ENCODE measurements at places on chromosomes 13 and 19.

GRCh38 chr13:23722726-23723453, 152.7 kb downstream of the TNFRSF19 start:
- no peak for DNase-seq

- DNase-seq: peak; percentile 31
These were observed 658 bp upstream of the ISOC2 start for GRCh38 chr19:55461974-55462626.

GRCh38 chr13:53216773-53217172, 188.2 kb downstream of the OLFM4 start:
- DNase-seq: no peak

DNA sequence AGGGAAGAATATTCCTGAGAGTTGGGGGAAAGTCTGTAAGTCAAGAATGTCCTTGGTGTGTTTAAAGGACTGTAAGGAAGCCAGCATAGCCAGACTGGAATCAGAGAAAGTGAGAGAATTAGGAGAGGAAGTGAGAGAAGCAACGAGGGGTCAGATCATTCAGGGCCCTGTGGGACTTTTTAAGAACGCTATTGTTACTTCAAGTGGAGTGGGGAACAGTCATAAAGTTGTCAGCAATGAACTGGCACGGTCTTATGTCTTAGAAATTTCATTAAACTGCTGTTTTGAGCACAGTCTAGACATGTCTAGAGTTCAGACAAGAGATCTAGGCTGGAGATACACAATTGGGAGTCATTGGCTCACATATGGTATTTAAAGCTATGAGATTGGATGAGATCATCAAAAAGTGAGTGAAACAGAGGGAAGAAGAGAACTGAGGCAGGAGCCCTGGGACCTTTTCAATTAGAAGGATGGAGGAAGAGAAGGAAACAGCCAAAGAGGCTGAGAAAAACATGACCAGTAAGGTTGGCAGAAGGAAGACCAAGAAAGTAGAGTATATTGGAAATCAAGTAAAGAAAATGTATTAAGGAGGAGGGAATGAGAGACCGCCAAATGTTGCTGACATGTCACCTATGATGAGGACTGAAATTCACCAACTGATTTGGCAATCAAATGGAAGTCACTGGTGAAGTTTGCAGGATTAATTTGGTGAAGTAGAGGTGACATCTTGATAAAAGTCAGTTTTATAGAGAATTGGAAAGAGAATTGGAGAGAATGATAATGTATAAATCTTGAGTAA, 263.5 kb downstream of the GPC5 start:
- DNase-seq: no peak

DNA sequence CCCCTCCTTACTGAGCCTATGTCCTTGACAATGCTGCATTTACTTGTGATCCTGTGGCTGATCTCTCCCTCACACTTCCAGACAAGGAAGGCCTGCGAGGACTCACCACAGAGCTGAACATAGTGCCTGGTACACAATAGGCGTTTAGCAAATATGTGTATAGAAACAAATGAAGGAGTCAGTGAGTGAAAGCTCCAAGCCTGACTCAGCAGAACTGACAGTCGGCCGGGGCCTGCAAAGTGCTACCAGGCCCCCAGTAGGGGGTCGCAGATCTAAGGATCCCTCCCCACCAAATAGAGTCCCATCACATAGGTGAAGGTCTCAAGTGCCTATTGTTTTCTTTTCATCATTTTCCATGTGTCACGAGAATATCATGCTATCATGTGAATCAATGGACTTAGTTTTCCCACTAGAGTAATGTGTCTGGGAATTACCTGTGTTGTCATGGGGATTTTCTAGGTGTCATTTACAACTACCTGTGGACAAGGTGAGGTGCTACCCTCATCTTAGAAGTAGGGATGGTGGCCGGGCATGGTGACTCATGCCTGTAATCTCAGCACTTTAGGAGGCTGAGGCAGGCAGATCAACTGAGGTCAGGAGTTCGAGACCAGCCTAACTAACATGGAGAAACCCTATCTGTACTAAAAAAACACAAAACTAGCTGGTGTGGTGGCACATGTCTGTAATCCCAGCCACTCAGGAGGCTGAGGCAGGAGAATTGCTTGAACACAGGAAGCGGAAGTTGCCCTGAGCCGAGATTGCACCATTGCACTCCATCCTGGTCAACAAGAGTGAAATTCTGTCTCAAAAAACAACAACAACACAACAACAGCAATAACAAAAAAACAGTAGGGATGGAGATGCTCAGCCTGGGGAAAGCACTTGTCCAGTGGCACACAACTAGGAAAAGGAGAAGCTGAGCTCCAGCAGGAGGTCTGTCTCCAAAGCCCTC, 50.3 kb upstream of the CYP2A7 start:
- no peak for DNase-seq

DNA sequence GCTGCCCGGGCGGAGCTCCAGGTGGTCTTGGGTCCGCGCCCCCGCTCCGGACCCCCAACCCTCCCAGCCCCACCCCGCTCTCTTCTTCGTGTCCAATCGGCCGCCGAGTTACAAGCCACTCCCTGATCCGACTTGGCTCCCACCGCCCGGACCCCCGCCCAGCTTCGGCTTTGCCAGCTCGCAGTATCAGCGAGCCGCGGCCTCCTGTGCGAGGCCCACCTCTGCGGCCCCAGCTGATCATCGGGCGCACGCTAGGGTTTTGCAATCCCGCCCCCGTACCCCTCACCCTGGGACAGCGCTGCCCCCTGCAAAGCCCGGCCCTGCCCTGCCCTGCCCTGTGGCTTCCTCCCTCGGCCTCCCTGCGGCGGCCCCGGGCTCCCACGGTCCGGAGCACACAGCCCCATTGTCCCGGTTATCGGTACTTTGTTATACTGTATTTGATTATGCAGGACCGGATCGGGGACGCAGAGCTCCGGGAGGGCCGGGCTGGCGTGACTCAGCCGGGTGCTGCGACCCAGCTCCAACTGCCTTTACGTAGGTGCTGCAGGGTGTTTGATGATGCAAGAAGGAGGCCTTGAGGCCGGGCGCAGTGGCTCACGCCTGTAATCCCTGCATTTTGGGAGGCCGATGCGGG, 598 bp upstream of the LPAR2 start:
- DNase-seq: peak; percentile 72

DNA sequence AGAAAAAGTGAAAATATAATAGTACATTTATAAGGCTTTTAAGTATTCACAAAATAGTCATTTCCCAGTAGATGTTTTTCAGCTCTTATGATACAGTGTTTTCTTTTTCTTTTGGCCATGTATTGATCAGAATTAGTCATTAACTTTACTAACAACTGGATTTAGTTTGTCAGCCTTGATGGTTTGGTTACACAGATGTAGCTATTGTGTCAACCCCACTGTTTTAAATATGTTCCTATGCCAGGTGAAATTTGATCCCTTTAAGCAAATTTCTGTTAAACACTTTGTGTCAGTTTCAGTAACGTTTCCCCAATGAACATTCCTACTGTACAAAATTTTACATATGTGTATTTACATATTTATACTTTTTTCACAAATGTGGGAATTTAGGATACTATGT, 261.5 kb upstream of the STARD13 start:
- peak; percentile 38 for DNase-seq

- no peak for DNase-seq
These were observed 39.6 kb downstream of the INSR start for GRCh38 chr19:7254590-7254989.

DNA sequence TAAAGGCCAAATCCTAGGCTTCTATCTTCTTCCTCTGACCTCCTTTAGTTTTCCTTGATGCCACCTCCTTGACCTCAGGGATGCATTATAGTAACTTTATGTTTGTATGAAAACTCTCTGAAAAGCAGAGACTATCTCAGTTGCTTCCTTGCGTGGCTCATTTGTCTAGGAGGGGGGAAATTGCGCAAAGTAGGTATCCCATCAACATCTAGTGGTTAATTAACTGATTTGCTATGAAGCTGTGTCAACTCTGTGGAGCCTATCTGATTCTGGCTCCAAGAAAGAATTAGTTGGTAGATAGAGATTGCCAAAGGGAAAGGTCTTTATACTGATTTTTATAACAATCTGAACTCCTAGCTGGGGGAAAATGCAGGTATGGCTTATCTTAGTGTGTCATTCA, 82.1 kb upstream of the FRY start:
- no peak for DNase-seq

DNA sequence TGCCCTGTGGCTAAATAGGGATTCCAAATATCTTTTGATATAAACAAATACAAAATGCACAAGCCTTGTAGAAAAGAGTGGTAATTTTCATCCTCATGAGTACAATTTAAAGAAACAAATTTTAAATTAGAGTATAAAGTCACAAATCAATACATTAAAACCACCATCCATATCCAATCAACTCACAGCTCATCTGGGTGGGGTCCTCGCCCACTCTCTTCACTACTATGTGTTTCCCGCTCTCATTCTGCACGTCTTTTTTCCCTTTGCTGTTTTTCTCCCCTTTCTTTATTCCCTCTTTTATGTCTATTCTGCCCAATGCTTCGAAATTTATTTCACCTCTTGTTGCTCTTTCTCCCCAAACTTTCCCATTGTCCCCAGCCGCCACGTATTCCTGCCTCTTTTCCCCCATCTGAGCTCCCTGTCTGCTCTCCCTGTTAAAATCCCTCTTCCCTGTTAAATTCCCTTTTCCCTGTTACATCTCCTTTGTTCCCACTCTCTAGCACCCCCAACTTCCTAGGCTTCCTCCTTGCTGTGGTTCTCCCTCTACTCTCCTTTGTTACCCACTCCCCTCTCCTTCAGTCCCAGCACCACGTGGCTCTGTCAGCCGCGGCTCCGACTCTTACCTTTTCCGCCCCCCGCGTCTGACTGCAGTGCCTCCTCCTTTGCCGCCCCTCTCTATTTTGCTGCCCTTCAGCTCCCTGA, 1.3 kb downstream of the ZNF616 start:
- peak; percentile 40 for DNase-seq

GRCh38 chr19:5960005-5961001, 17.6 kb downstream of the RANBP3 start:
- no peak for DNase-seq

GRCh38 chr13:89695343-89696257, 1651.9 kb upstream of the MIR17HG start:
- DNase-seq: peak; percentile 27

DNA sequence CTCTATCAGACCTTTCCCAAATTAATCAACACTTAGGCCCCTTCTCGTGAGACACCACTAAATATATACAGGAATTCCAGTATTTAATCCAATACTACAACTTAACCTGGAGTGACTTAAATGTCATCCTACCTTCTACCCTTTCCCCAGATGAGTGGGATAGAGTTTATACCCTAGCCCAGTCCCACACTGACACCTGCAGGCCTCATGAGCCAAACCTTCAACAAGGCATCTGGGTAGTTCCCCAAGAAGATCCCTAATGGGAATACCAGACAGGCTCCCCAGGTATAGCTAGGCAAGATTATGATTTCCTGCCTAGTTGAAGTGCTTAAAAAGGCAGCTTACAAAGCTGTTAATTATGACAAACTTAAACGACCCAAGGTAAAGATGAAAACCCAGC, 15.9 kb downstream of the ZNF83 start:
- DNase-seq: no peak

- DNase-seq: peak; percentile 92
These were observed 22.8 kb downstream of the COL4A2 start for GRCh38 chr13:110329798-110330461.

- DNase-seq: peak; percentile 12
These were observed 22.8 kb upstream of the CEACAM20 start for GRCh38 chr19:44552324-44552723.

GRCh38 chr19:43699506-43700394, 16.1 kb upstream of the IRGC start:
- DNase-seq: peak; percentile 52

GRCh38 chr19:40147693-40148347, 43.4 kb upstream of the MAP3K10 start:
- peak; percentile 75 for DNase-seq

- DNase-seq: no peak
These were observed 21.6 kb downstream of the CAPS start for GRCh38 chr19:5935473-5936291.

- DNase-seq: no peak
These were observed 9.8 kb upstream of the MZF1 start for GRCh38 chr19:58582985-58583384.

DNA sequence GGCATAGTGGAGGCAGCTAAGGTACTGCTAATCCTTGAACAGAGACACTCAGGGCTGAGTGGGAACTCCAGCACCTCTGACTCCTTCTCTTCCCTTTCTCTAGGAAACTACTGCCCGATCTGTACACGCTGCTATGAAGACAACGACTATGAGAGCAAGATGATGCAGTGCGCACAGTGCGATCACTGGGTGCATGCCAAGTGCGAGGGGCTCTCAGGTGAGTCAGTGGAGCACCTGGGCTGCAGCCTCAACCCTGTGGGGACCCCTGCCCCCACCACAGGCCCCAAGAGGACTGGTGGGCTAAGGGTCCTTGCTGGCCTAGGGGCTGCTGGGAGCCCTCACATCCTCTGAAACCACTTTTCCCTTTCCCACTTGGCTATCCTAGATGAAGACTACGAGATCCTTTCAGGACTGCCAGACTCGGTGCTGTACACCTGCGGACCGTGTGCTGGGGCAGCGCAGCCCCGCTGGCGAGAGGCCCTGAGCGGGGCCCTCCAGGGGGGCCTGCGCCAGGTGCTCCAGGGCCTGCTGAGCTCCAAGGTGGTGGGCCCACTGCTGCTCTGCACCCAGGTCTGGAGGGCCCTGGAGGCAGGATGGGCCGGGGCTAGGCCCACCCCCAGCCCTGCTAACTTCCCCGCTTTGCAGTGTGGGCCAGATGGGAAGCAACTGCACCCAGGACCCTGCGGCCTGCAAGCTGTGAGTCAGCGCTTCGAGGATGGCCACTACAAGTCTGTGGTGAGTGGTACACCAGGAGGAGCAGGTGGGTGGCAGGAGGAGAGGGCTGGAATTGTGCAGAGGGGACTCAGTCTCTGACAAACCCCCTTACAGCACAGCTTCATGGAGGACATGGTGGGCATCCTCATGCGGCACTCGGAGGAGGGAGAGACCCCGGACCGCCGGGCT, 9.5 kb downstream of the KMT2B start:
- no peak for DNase-seq

DNA sequence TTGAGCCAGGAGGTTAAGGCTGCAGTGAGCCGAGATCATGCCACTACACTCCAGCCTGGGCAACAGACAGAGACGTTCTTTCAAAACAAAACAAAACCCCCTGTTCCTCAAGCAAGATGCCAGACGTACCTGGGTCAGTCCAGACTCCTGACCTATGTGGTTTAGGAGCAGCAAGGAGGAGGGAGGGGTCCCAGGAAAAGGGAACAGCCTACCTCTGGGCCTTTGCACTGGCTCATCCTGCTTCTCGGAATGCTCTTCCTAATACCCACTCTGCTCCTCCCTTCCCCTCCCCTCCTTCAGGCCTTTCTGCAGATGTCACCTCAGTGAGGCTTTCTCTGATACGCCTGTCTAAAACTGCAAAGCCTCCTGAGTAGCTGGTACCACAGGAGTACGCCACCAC, 9.5 kb downstream of the RINL start:
- no peak for DNase-seq

- DNase-seq: peak; percentile 85
These were observed 22.8 kb upstream of the CD70 start for GRCh38 chr19:6613711-6614110.

GRCh38 chr13:60020288-60020687, 143.4 kb downstream of the DIAPH3 start:
- DNase-seq: no peak

- peak; percentile 56 for DNase-seq
These were observed 14.6 kb upstream of the C13orf42 start for GRCh38 chr13:51125495-51126226.
